ENCODE measurements at places on chromosomes 4 and X.

- peak; percentile 2 for DNase-seq
Measured at GRCh38 chr4:93475730-93476129, 352.8 kb upstream of the ATOH1 start.

- DNase-seq: no peak
Measured at GRCh38 chrX:29870608-29871007, 344.8 kb upstream of the MAGEB2 start.

DNA sequence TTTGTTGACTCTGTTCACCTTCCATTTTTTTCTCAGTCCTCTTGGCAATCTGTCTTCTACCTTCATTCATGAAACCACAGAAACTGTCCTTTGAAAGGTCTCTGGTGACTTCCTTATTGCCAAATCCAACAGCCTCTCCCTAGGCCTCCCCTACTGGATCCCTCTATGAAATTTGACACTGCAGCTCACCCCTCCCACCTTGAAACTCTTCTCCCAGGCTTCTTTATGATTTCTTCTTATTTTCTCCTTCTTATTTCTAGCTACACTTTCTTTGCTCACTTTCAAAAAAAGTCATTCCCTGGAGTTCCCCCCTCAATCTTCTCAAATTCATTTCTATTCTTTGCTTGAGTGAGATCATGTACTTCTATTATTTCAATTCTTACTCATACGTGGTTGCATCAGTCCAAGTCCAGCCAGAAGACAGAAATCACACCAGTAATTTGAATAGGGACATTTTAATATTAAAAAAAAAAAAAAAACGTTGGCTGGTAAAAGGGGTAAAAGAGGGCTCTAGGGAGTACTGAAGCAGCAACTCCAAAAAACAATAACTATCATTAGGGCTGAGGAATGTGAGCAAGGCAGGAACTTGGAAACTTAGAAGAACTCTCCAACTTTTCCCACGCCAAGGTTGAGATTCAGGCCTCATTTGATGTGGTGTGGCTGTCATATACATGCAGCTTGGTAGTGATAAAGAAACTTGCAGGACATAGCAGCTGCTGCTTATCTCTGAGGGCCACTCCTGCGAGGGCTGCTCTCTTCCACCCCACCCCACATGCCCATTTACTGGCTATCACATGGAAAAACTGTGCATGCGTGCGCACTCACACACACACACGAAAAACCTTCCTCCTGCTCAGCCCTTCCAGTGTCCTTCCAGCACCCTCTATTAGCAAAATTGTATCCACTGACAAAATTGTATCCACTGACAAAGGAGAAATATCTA lies 169.8 kb upstream of the GALNT7 start:
- peak; percentile 75 for DNase-seq

GRCh38 chr4:133147286-133147821 lies 1.7 kb upstream of the PCDH10 start:
- no peak for DNase-seq

DNA sequence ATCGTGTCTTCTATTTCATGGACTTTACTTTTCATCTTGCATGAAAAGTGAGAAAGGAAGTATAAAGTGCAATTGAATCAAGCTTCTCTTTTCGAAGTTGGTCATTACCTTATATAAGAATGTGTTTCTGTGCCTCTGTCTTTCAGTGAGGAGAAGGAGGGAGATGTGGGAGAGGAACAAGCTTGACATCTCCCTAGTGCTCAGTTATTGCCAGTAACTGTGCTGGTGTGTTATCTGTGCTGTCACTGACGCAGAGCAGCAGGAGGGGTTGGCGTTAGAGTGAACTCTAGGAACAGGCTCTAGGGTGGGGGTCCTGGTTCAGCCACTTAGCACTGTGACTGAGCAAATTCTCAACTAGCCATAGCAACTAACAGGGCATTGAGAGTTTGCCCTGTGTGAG lies 34.0 kb upstream of the TBC1D9 start:
- no peak for DNase-seq

GRCh38 chrX:155612312-155613224 lies at the start of gene TMLHE:
Gene TMLHE (minus strand): TSS chrX:155612952. CDS start chrX:155545276, 67,676 bp downstream.
- peak; percentile 69 for DNase-seq

GRCh38 chr4:93834249-93835066 lies 5.9 kb downstream of the ATOH1 start:
- DNase-seq: peak; percentile 24

GRCh38 chr4:152803541-152803940 lies 23.8 kb downstream of the ARFIP1 start:
- DNase-seq: no peak

DNA sequence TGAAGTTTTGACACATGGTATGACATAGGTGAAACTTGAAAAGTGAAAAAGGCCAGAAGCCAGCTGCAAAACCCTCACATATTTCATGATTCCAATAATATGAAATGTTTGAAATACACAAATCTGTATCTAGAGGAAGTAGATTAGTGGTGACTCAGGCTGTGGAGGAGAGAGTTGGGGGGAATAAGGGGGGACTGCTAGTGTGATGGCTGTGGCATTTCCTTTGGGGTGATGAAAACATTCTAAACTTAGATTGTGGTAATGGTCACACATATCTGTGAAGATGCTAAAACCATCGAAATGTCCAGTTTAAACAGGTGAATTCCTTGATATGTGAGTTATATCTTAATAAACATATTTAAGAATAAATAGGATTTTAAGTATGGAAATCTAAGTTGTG lies 343.5 kb upstream of the SFRP2 start:
- no peak for DNase-seq

- peak; percentile 31 for DNase-seq
Measured at GRCh38 chr4:140931911-140932310, 175.7 kb upstream of the TBC1D9 start.

- peak; percentile 1 for DNase-seq
Measured at GRCh38 chr4:162793571-162793970, 373.1 kb downstream of the NAF1 start.

DNA sequence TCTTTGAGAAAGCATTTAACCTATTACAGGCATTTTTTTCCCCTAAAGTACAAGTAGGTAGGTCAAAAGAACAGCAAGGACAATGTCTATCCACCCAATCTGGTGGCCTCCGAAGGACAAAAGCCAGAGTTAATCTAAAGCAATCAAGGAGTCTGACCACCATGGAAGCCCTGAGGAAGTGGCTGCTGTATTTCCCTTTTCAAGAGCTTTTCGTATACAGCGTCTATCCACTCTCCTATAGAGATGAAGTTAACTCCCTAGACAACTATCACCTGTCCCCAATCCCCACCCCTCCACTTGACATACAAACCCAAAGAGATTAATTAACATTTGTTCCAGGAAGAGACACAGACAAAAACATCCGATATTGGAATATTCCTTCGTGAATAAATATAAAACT lies 85.5 kb downstream of the SNCA start:
- no peak for DNase-seq

- peak; percentile 81 for DNase-seq
Measured at GRCh38 chrX:68443155-68443868, 10.0 kb upstream of the OPHN1 start.

DNA sequence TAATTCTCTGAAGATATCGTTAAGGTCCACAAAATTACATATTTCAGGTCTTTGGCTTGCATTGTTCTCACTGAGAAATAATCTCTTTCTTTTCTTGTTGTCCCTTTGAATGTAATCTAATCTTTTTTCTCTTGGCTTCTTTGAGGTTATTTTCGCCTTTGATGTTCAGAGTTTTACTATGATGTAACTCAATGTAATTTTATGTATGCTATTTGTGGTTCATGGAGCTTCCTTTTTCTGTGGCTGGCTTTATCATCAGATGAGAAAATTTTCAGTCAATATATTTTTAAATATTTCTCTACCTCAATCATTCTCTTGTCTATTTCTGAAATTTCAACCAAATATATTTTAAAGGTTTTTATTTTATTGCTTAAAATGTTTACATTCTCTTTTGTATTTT lies 672.2 kb downstream of the TRAM1L1 start:
- DNase-seq: no peak

- DNase-seq: no peak
Measured at GRCh38 chr4:95599777-95600400, 51.1 kb upstream of the UNC5C start.

DNA sequence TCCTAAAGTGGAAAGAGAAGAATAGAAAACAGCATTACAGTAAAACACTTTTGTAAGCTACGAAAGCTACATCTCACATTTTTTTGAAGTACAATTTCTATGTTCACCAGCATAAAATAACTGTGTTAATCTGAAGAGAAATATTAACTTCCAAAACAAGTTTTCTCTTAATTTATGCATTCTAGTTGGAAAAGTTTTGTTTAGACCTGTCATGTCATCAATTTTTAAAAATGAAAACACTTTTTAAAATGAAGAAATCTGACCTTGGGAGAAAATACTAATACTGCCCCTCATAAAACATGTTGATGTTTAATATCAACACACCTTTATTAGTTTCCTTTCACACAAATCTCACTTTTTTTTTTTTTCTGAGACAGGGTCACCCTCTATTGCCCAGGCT lies 45.2 kb downstream of the CCDC158 start:
- DNase-seq: no peak

DNA sequence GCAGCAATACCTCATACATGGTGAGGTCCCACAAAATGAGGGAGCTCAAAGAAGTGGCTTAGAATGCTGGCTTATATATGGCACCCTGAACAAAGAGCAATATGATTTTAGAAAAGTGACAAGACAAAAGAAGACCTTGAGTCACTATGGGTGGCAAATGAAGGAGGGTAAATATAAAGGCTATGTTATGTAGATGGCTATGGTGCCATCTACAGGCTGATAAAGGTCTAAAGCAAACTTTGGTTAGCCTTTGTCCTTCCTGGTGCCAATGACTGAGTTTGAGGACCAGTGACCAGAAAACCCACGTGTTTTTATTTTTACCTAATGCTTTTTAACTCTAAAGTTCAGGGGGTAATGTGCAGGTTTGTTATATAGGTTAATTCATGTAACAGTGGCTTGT lies 151.8 kb downstream of the CCNG2 start:
- peak; percentile 35 for DNase-seq

- no peak for DNase-seq
Measured at GRCh38 chr4:76538296-76538695, 103.3 kb downstream of the SHROOM3 start.

GRCh38 chr4:15018361-15018760 lies 16.1 kb downstream of the CPEB2 start:
- DNase-seq: no peak

DNA sequence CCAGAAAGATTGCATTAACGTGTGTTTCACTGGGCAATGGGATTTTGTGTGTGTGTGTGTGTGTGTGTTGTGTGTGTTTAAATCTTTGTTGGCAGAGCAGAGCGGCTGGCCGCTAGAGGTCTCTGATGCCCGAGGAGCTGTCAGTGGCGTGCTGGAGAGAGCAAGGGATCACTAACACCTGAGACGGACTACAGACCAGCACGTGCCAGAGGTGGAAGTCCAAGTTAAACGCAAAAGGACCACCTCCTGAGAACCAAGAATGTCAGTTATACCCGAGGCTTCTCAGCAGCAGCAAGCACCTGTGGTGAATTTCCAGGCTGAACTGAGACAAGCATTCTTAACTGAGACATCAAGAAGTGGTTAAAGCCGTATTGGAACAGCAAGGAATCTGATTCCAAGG lies 9.0 kb upstream of the SLC25A14 start:
- DNase-seq: peak; percentile 61

- DNase-seq: peak; percentile 34
Measured at GRCh38 chr4:185730849-185731608, 81.0 kb downstream of the SORBS2 start.

Measured in astrocyte of the hippocampus (primary cell).